ENCODE measurements at places on chromosomes 2 and 18. TPM values are rescaled to one million over a fixed set of nuclear protein-coding genes. Genes with fewer than 3 reads are reported as not detected.

GRCh38 chr2:190974629-190975361 is 39.2 kb downstream of the STAT1 start:
- no peak overlapping the region for H3K4me3 ChIP-seq
- no peak for DNase-seq
- no peak overlapping the region for H3K27ac ChIP-seq
- peaks cover 95% of the 10 kb centered on the region for H3K36me3 ChIP-seq

- no peaks in the 10 kb centered on the region for H3K27me3 ChIP-seq
- no peak overlapping the region for H3K27ac ChIP-seq
- no peak for DNase-seq
- no peaks in the 10 kb centered on the region for H3K4me1 ChIP-seq
Observed at GRCh38 chr2:168583064-168583709, 127.1 kb downstream of the CERS6 start.

The CNRIP1 gene
- not detected for polyA plus RNA-seq

DNA sequence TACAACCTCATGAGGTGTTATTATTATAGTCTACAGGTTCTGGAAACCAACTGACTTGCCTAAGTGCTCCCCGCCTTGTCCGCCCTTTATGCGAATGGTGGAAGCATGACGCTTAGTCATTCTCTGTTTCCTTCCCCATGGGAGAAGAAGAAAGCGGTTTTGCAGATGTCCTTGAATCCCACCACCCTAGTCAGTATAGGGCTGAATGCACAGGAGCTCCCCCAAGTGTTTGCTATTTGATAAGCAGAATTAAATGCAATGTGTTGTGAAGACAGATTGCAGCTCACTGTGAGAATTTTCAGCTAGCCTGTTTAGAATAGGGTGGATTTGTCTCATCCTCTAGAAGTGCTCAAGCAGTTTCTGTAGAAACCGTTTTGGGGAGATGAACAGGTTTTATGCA is 652.0 kb downstream of the DCC start:
- no peaks in the 10 kb centered on the region for H3K27me3 ChIP-seq
- no peak for DNase-seq
- H3K27ac ChIP-seq = no peak overlapping the region
- H3K4me3 ChIP-seq = no peak overlapping the region
- no peaks in the 10 kb centered on the region for H3K4me1 ChIP-seq

GRCh38 chr2:138183705-138184104 is 219.4 kb downstream of the HNMT start:
- no peak for DNase-seq
- no peaks in the 10 kb centered on the region for H3K36me3 ChIP-seq

The FAM237A gene
- polyA plus RNA-seq = not detected

- no peaks in the 10 kb centered on the region for H3K36me3 ChIP-seq
- no peaks in the 10 kb centered on the region for H3K4me1 ChIP-seq
- no peak overlapping the region for H3K27ac ChIP-seq
- no peak for DNase-seq
- H3K4me3 ChIP-seq = no peak overlapping the region
- H3K27me3 ChIP-seq = no peaks in the 10 kb centered on the region
Observed at GRCh38 chr18:7221424-7222155, 9.3 kb upstream of the LRRC30 start.

The OTOS gene
- polyA plus RNA-seq = not detected

DNA sequence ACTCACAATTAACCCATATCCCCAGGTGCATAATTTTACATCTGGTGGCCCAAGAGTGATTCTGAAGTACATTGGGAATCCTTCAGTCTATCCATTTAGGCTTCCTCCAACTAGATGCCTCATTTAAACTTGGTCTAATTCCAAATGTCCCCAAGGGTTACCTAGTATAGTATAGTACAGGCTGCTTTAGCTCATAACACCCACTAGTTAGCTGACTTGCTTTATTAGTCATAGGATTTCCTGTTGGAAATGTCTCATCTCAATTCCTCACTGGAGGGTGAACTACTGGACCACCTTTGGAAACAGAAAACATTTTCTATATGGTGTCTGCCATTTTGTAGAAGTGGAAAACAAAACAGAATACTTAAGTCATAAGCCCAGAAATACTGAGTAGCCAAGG is 202.5 kb upstream of the SESTD1 start:
- H3K36me3 ChIP-seq = no peaks in the 10 kb centered on the region
- H3K27me3 ChIP-seq = no peaks in the 10 kb centered on the region
- no peak overlapping the region for H3K4me3 ChIP-seq
- no peaks in the 10 kb centered on the region for H3K4me1 ChIP-seq
- no peak overlapping the region for H3K27ac ChIP-seq

Data from naive thymus-derived CD4-positive, alpha-beta T cell (primary cell).